ENCODE measurements at places on chromosomes 7 and 10.

DNA sequence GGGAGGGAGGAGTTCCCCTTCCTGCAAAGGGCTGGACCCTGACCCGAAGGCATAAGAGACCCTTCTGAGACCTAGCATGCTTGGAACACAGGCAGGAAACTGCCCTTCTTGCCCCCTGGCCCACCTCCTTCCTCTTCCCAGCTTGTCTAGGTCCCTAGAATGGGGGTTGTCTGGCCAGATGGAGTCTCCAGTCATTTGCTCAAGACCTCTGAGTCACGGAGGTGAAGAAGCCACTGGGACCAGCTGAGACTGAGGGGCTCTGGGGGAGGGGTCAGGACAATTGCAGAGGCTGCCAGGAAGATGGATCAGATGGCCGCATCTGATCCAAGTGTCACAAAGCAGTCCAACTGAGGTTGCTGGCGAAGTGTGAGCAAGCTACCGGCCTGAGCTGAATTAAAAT lies 46.2 kb downstream of the COL13A1 start:
- no peak for DNase-seq

DNA sequence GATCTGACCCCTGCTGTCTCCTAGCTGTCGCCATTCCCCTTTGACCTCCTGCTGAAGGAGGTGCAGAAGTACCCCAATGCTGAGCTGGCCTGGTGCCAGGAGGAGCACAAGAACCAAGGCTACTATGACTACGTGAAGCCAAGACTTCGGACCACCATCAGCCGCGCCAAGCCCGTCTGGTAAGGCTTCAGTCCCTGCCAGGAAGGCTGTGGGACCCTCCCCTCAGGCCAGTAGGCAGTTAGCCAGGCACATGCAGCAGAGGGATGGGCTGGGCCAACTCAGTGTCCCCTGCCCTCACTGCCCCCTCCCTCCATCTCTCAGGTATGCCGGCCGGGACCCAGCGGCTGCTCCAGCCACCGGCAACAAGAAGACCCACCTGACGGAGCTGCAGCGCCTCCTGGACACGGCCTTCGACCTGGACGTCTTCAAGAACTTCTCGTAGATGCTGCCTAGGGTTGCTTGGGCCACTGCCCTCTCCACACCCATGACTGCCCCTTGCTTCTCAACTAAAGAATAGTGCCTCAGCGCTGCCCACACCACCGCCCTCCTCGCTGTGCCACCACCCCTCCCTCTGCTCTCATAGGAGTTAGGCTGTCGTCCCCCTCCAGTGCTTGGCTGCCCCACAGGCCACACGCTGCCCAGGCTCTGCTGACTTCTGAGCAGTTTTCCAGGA lies 41.0 kb upstream of the ZMIZ2 start:
- DNase-seq: no peak

DNA sequence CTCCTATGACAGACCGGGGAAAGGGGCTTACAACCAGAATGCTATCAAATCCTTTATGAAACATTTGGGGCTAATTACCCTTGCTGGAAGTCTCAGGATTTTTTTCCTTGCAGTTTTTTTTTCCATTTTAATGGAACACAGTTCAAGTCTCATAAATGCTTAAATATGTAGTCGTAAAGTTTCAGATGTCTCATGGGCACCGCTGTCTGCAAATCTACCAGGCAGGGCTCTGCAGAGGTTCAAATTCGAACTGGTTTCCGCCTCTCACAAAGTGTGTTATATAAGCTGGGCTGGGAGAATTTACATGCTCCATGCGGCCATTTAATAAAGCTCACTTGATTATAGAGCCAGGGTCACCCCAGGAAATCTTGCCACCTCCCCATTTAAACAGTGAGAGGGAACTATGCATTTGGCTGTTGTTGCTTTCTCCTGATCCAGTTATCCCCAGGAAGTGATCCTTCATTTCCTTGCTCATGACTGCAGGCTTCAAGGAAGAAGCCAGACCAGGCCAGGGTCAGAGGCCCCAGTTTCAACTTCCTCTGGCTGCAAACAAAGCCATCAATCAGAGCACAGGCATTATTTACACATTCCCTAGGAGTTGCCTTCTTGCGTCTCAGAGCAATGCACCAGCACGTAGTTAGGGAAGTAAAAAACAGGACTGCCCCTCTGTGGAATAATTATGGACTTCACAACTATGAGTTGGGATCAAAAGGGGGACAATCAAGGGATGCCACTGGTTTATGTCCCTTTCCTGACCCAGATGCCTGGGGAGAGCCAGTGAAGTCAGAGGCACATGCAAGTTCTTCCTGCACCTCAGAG lies 358.8 kb downstream of the PRPF18 start:
- no peak for DNase-seq

DNA sequence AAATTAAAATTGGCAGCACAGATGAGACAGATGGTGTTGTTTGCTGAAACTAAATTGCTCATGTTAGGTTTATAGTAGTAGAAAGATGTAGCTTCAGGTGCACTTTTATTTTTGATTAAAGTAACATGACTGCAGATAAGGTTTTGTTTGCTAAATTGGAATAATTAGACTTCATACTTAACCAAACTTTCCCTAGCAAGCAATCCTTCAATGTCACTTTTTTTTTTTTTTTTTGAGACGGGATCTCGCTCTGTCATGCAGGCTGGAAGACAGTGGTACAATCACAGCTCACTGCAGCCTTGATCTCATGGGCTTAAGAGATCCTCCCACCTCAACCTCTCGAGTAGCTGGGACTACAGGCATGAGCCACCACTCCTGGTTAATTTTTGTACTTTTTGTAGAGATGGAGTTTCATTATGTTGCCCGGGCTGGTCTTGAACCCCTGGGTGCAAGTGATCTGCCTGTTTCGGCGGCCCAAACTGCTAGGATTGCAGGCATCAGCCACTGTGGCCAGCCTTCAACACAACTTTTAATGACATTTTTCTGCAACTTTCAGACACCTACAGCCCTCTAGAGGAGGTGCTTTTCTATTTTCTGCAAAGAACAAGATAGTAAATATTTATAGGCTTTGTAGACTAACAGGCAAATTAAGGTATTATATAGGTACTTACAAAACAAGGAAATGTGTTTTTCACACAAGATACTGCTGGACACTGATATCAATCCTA lies 84.8 kb upstream of the CCNY start:
- no peak for DNase-seq

DNA sequence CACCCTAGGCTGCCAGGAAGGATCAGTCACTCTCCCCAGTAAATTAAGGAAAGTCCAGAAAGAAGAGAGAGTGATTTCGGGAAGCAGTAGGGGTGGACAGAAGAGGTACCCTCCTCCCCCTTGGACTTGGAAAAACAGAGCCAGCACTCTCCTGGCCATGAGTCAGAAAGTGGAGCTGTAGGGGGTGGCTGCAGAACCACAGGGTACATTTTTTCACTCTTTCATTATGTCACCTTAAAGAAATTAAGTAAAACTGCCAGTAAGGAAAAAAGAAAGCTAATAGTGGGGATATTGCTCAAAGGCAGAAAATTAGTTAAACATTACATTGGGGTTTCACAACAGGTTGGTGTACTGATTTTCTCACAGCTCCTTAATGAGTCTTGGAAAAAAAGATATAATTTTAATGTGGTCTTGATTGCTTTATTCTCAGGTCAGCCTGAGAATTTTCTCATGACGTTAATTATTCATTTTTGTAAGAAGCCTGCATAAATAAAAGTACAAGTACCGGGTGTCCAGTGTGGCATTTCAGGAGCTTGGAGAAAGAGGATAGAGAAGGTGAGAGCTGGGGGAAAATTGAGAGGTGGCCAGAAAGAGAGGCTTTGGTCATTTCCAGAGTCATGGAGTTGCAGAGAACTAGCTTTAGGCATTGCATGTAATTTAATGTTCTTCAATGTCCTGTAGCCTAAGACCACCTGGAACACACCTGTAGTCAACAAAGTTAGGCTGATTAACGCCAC lies 23.2 kb upstream of the AOAH start:
- DNase-seq: no peak

- no peak for DNase-seq
Measured at GRCh38 chr7:50970092-50970491, 187.4 kb upstream of the GRB10 start.

DNA sequence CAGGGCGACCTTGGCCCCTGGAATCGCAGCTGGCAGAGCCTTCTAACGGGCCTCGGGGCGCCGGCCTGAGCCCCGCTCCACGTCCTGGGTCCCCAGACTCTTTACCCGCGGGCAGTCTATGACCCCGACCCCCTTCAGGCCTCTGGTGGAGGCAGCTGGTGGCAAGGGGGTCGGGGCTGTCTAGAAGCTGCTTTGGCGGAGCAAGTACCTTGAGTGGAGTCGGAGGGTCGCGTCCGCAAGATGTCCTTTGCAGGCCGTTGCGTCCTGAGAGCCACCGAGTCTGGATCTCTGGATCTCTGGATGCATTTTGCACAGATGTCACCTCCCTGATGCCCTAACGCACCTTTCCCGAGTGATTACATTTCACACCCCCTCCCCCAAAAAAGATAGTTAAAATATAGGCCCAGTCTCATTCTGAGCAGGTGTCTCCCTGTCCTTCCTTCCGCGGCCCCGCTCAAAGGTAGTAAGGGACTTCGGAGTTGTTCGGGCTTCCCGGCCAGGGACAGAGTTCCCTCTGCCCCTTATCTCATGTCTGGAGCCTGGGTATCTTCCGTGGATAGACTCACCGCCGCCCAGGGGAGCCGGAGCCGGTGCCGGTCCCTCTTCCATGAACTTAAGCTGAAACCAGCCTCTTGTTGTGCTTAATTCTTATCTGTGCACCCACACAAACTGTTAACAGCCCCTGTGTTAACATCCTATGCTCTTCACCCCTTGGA lies 457 bp downstream of the ACADSB start:
- peak; percentile 3 for DNase-seq

DNA sequence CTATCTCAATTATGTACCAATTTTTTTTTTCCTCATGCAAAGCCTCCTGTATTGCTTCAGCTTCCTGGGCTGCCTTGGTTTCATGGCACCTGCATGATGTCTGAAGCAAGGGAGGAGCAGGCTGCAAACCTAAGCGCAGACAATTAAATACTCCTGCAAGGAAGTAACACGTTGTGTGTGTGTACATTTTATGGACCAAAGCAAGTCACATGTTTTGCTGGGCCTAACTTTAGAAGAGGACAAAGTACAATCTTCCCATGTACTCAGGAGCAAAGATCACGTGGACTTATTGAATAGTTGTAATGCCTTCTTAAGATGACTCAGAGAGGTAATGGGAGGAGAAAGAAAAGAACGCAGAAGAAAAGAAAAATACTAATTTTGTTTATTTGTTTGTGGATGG lies 944.0 kb upstream of the C7orf33 start:
- no peak for DNase-seq

DNA sequence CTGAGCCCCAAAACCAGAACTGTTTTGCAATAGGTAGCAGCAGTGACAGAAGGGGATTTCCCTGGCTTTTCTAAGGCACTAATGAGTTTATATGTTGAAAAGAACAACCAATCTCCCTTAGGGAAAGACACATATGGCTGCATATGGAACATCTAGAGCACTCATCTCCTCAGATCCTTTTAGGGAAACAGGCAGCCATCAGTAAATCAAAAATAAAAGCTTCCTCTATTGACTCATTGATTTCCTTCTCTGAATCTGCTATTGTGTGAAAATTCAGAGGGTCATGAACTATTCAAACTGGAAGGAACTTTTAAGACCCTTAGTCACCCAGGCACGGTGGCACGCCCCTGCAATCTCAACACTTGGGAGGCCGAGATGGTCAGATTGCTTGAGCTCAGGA lies 110.9 kb upstream of the NANOS1 start:
- DNase-seq: no peak

- no peak for DNase-seq
Measured at GRCh38 chr7:70574314-70574834, 557.6 kb upstream of the GALNT17 start.

DNA sequence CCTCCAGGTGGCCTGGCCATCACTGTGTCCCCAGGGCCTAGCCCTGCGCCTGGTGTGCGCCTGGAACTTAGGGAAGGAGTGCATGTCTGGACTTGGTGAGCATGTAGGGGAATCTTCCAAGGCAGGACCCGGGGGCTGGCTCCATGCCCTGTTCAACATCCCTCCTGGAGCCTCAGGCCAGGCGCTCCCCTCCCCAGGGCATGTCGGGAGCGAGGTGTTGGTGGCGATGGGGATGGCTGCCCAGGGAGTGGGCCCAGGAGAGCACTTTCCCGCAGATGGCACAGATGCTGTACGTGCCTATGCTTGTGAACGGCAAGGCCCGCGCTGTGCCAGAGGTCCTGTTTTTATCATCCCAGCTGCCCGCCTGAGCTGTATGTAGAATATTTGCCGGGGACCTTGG lies 55.0 kb downstream of the CDH23 start:
- no peak for DNase-seq

DNA sequence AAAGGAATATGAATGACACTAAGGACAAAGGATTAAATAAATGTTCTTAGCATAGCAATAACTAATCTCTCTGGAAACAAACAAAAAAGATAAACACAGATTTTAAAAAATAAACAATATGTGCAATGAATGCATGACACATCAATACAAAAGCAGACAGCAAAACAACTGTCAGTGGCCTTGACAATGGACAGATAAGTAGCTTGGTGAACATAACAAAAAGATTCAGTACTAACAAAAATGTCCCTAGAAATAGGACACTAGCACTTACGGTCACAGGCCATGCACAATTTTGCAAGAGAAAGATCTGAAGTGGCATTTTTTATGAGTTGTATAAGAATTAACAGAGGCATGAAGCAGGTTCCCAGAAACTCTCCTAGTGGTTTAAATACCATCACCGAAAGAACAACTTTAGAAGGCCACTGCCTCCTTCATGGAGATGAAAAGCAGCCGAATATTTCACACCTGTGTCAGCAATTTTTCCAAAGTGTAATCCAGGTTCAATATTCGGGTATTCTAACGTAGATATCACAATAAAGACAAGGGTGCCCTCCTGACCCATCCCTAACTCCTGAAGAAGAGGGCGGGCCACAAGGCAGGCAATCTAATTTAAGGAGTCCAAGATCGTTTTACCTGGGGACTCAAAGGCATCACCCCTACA lies 231.3 kb upstream of the MKLN1 start:
- no peak for DNase-seq

DNA sequence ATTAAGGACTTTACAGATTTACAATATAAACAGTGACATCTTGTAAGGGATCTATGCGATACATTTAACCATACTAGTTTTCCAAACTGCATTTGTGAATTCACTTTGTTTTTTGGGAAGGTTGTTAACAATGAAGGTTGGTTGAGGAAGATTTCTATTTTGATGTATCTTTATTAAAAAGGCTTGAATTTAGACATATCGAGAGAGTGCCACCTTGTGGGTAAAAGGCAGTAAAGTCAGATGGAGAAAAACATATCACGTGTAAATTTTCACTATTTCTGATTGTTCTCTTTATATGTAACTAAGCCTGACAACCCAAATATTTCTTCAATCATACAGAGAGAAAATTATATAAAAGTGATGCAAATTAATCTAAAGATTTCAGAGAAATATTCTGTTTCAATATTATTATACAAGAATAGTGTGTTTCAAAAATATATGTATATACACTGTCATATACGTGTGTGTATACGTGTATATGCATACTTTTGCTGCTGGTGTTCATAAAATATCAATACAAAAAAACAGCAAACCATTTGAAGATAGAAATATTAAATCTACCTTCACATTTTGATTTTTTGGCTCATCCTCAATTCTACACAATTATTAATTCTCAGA lies 988.6 kb downstream of the SORCS1 start:
- DNase-seq: no peak
